ENCODE measurements at places on chromosomes 3 and 15. TPM values are rescaled to one million over a fixed set of nuclear protein-coding genes. Genes with fewer than 3 reads are reported as not detected.

The ARPP21 gene
- 0.90 TPM for total RNA-seq

The PDCD7 gene
- 41.9 TPM for total RNA-seq

DNA sequence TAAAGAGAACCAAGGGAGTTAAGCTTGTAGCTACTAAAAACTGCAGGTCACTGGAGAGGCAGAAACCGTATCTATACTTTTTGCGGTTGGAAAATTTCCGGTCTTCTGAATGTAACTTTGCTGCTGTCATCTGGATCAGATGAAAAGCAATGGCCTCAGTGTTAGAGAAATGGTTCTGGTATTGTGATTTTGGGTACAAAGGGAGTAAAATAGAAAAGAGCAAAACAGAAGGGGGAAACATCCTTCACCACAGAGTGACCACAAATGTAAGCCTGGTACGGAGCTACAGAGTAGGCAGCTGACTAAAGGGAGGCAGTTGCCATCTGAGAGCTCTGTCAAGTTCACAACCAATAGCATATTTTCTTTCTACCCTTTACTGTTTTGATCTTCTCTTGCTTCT, 5.6 kb downstream of the CD96 start:
- DNase-seq, result no peak

DNA sequence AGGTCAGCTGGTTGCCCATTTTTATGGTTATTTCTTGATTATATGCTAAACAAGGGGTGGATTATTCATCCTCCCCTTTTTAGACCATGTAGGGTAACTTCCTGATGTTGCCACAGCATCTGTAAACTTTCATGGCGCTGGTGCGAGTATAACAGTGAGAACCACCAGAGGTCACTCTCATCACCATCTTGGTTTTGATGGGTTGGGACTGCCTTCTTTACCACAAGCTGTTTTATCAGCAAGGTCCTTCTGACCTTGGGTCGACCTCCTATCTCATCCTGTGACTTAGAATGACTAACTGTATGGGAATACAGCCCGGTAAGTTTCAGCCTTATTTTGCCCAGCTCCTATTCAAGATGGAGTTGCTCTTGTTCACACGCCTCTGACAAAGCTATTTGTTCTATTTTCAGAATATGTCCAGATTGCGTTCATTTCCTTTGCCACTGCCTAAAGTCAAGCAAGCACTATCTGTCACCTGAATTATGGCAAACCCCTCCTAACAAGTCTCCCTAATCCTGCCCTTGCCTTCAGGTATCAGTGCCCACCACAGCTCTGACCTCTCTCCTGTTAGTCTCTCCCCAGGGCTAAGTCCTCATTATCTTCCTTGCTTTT, 308.5 kb downstream of the ROBO2 start:
- no peak for DNase-seq

DNA sequence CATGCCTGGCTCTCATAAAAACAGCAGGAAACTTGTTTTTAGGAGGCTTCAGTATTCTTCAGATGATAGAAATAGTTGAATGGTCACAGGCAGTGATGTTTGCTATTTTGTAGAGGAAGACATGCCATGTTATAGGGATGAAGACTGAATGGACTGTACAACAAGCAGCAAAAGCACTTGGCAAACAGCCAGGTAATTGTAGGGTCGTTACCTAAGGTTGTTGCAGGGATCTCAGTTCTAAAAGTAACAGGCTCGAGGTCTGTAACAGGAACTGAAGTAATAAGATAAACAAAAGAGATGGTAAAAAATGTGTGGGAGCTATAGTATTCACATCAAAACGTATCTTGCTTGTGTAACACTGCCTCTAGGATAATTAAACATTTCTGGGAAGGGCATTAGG, 116.3 kb downstream of the TFG start:
- DNase-seq, result no peak

- no peak for DNase-seq
These were observed 9.0 kb downstream of the ZNF662 start for GRCh38 chr3:42914771-42915515.

- peak; percentile 62 for DNase-seq
These were observed 40.5 kb downstream of the ANO10 start for GRCh38 chr3:43581343-43581742.

- DNase-seq, result no peak
These were observed 27.1 kb downstream of the CDV3 start for GRCh38 chr3:133600572-133601081.

- peak; percentile 78 for DNase-seq
These were observed 297.2 kb downstream of the ARPP21 start for GRCh38 chr3:35936571-35936970.

- DNase-seq, result no peak
These were observed 69.2 kb upstream of the CSTA start for GRCh38 chr3:122255757-122256439.

- no peak for DNase-seq
These were observed 217.2 kb upstream of the CGNL1 start for GRCh38 chr15:57158997-57159668.

The TERC gene
- total RNA-seq, result 124 TPM

The TMEM212 gene
- total RNA-seq, result not detected

Measured in fibroblast of the aortic adventitia (primary cell).